ENCODE measurements at places on chromosomes 6 and 20. TPM values are rescaled to one million over a fixed set of nuclear protein-coding genes. Genes with fewer than 3 reads are reported as not detected.

The FAM217A gene
- not detected for total RNA-seq

- no peak for DNase-seq
These were observed 27.8 kb downstream of the ACSS2 start for GRCh38 chr20:34904202-34904621.

DNA sequence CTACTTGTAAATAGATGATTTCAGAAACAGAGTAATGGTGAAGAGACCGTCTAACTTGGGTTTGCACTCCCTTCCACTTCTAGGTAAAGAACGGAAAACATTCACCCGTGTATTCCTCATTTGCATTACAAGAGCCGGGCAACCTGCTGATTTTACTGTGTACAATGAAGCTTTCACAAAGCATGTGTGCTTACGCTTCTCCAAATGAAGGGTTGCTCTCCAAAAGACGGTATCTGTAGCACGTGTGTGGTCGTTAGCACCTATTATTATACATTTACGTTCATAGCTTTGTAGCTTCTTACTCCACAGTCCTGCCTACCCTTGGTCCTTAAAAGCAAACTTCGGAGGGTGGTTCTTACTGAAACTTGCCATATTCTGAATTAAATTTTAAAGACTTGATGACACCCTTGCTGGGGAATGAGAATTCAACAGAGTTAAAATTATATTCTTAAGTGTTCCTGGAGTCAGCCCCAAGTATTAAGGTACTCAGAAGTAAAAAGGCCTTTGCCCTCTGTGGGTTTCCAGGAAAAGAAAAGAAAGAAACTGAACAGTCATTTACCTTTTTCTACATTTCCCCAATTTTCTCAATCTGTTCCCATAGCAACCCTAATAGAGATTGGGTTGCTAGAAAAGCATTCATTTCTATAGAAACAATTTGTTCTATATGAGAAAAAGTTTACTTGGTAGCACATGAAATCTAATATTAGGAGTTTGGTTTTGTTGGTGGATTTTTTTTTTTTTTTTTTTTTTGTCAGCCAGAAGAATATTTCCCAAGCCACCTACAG is 61.9 kb upstream of the KCNG1 start:
- no peak for DNase-seq

The VGLL2 gene
- not detected for total RNA-seq

GRCh38 chr6:19472153-19472552 is 365.0 kb upstream of the ID4 start:
- no peak for DNase-seq

DNA sequence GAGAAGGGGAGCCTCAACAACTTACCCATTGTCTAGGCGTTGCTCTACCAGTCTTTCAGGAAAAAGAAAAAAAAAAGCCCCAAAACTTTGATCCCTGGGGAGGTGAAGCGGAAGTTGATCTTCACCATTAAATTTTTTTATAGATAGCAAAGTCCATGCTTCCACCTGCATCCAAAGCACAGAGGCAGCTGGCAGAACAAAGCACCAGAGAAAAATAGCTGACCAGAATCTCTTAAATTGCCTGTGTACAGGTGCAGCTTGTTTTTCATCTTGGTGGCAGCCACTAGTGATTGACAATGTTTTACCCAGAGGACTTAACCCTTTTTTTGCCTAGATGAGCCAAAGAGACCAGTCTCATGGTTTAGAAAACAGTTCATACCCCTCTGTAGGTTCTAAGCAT is 86.0 kb downstream of the MYB start:
- no peak for DNase-seq

- DNase-seq = no peak
These were observed 108.4 kb downstream of the KLHL32 start for GRCh38 chr6:97032955-97033354.

GRCh38 chr6:156840606-156841005 is 63.4 kb downstream of the ARID1B start:
- no peak for DNase-seq

GRCh38 chr20:60142587-60142986 is 184.4 kb downstream of the CDH26 start:
- no peak for DNase-seq

Measured in osteocyte (in vitro differentiated cells).